Tongue (tissue), 3 donors: ENCODE measurements at places on chromosomes 11 and 22. TPM values are rescaled to one million over a fixed set of nuclear protein-coding genes. Genes with fewer than 3 reads are reported as not detected.

TAGLN gene
- total RNA-seq = 119 TPM

RASSF7 gene
- total RNA-seq = 7.3 TPM

EXPH5 gene
- total RNA-seq = 8.8 TPM

OR51G1 gene
- total RNA-seq = not detected

PGM2L1 gene
- total RNA-seq = 12.3 TPM

DNA sequence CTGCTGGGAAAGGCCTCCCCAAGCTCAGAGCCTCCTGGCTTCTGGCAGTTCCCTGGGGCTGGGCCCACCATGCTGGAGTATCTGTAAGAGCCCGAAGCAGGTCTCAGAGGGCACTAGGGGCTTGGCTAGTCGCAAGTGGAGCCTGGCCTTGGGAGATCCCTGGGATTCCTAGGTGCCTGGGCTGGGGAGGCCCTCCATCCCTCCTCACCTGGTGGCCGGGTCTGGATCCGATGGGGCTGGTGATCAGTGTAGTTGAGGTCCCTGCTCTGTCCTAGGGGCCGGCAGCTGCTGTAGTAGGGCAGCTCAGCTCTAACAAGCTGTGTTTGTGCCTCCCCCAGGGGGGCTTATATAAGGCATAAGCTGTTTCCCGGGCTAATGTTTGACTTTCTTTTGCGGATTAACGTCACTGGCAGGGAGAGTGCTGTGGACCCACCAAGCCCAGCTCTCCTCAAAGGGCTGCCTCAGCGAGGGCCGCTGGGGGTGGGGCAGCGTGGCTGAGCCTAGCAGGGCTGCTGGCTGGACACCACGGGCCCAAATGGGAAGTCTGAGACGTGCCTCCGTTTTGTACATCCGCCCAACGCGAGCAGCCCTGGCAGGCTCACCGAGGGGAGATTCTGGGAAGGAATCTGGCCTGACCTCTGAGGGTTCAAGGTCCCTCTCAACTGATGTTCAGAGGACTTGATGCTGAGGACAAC is at the start of gene SLC22A8:
SLC22A8 (minus strand) TSS at position 321 of the 695 bp plus-strand sequence. CDS start 883 bp downstream, outside the sequence.
- peak; percentile 37 for DNase-seq

DNA sequence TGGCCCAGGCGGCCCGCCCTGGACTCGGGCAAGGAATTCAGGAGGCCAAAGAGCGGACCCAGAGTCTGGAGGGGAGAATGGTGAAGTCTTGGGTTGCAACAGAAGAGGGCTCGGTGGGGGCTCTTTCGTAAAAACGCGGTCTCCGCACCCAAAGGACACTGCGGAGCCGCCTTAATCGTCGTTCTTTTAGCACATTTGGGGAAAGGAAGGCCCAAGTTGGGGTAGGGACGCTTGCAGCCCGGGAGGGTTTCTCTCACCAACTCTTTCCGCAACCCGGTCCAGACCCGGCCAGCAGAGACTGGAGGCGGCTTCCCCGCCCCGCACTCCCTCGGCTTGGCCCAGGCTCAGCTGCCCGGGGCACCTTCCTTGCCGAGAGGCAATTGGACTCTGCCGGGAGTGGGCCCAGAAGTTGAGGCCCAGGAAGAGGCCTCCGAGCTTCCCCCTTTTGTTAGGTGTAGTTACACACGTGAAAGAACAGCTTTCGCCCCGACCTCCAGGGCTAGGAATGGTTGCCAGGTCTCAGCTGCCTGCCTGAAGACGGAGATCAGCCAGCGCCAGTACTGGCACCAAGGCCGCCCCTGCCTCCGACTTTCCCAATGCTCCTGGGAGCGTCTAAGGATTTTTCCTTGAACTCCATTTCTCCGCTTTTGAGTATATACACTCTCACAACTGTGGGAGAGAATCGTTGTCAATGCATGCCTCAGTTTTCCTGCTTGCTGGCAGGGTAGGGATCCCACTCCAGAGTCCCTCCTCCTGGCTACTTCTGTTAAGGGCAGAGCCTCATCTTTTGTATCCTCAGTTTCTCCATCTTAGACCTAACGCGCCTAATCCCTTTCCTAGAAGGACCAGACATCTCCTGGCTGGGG is 3.7 kb downstream of the ALX4 start:
- no peak for DNase-seq

GRCh38 chr11:128963744-128964325 is 21.2 kb upstream of the TP53AIP1 start:
- peak; percentile 33 for DNase-seq

- DNase-seq = peak; percentile 53
Observed at GRCh38 chr22:19983741-19984140, 32.9 kb downstream of the ARVCF start.

DNA sequence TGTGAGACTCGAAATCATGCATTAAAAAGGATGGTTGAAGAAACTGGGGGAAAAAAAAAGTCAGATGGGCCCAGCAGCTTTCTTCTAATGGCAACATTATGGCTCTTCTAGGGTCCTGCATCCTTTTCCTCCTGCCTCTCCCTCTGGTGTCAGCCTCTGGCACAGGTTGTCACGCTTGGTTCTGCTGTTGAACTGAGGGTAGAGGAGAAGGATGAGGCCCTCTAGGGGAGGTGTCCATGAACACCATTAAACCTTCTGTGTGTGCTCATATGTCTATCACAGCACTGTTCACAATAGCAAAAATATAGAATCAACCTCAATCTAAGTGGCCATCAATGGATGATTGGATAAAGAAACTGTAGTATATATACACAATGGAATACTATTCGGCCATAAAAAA is 36.0 kb downstream of the BUD13 start:
- no peak for DNase-seq

- DNase-seq = no peak
Observed at GRCh38 chr11:86931548-86932258, 23.5 kb downstream of the FZD4 start.

- no peak for DNase-seq
Observed at GRCh38 chr11:70573701-70574151, 175.4 kb downstream of the CTTN start.

DNA sequence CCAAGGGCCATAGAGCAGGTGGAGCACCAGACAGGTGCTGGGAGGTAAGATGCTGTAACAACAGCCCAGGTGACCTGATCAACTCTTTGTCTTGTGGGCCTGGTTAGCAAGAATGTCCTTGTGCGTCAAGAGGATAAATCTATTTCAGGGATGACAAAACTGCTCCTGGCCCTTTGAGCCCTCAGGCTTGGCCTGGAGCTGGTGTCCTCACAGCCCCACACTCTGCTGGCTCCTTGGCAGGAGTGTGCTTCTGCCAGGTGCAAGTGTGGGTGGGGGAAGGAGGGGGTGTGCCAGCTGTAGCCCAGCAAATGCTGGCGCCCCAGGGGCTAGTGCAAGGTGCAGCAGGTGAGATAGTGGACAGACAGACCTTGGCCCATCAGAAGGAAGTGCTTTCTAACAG is 19.5 kb downstream of the AMPD3 start:
- no peak for DNase-seq

DNA sequence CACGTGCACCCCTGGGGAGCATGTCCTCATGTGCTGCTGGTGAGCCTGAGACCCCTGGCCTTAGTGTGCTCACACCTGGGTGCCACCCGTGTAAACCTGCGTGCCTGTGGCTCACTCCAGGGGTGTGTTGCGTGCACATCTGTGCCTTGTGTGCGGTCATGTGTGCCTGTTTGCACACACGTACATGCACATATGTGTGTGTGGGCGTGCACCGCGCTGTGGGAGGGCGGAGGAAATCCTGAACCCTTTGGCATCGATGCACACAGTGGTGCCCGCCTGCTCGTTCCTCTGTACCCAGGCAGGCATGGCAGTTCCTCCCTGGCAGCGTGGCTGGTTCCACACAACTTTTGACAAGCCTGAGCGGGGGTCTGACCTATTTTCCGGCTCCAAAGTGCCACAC is 1181.9 kb downstream of the BRD1 start:
- DNase-seq = no peak

DNA sequence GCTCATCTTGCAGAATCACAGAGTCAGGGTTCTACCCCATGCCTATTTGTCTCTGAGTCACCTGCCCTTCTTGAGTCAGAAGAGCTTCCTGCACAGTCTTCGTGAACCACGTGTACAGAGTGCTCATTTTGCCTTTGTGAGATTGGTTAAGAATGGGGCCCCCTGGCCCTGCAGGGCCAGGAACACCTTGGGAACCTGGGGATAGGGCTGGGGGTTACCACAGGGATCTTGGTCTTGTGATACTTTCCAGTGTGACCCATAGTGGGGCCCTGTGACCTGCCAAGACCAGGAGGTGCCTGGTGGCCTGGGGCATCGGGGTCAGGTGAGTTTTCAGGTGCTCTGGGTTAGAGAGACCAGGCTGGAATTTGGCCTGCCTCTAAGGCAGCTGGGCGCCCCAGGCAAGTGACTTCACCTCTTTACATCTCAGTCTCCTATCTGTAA is 9.4 kb downstream of the TMPRSS13 start:
- DNase-seq = no peak
